Right hindlimb (tissue), 1 donor: ENCODE measurements at places on chromosomes 12 and 14.

GRCh38 chr12:581746-582145, 81.5 kb downstream of the NINJ2 start:
- DNase-seq, result no peak

- no peak for DNase-seq
Measured at GRCh38 chr14:103742499-103743255, 27.1 kb downstream of the ZFYVE21 start.

DNA sequence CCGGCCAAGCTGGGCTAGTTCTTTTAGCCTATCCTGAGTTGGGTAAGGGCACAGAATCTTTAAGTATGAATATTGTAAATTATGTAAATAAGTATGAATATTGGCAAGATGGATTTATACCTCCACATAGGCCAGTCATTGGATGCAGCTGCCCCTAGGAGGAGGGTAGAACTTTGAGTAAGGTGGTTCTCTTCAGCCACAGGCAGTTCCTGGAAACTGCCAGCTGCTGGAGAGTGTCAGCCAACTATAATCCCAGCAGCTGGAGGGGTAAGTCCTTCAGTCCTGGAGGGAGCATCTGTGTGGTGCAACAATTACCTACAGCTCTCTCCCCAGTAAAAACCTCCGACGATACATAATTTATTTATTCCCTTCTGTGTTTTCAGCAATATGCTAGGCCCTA, 65.8 kb upstream of the TMPO start:
- DNase-seq, result peak; percentile 58

- no peak for DNase-seq
Measured at GRCh38 chr14:33578461-33579216, 372.2 kb downstream of the EGLN3 start.

DNA sequence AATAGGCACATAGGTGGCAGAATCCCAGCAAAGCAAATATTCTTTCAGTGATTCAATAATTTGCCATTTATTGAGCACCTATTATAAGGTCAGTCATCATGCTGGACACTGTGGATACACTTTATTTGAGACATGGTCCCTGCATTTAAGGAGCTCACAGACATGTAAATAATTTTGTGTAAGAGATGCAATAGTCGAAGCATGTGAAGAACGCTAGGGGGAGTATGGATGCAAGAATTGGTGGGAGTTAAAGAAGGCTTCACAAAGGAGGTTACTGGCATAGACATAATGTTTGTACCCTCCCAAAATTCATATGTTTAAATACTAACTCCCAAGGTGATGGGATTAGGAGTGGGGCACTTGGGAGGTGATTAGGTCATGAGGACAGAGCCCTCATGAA, 260.6 kb upstream of the GARIN6 start:
- no peak for DNase-seq

DNA sequence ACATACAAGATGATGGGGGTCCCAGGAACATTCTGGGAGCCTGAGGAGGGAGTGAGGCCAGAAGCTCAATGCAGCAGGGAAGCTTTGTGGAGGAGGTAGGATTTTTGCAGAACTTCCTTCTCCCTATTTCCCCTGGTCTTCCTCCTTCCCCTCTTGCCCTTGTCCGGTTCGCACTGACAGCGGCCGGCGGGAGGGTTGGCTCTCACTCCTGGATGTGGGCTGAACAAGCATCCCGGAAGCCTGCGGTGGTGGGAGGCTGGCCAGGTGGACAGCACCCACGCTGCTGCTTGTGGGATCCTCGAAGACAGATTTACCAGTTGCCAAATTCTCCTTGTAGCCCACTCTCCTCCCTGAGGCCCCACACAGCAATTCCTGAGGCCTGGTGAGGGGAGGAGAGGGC, 112.2 kb downstream of the KCNA5 start:
- DNase-seq, result no peak

- no peak for DNase-seq
Measured at GRCh38 chr12:101566318-101566717, 28.5 kb upstream of the MYBPC1 start.

GRCh38 chr14:105930572-105930971, 404.2 kb downstream of the TMEM121 start:
- DNase-seq, result no peak

DNA sequence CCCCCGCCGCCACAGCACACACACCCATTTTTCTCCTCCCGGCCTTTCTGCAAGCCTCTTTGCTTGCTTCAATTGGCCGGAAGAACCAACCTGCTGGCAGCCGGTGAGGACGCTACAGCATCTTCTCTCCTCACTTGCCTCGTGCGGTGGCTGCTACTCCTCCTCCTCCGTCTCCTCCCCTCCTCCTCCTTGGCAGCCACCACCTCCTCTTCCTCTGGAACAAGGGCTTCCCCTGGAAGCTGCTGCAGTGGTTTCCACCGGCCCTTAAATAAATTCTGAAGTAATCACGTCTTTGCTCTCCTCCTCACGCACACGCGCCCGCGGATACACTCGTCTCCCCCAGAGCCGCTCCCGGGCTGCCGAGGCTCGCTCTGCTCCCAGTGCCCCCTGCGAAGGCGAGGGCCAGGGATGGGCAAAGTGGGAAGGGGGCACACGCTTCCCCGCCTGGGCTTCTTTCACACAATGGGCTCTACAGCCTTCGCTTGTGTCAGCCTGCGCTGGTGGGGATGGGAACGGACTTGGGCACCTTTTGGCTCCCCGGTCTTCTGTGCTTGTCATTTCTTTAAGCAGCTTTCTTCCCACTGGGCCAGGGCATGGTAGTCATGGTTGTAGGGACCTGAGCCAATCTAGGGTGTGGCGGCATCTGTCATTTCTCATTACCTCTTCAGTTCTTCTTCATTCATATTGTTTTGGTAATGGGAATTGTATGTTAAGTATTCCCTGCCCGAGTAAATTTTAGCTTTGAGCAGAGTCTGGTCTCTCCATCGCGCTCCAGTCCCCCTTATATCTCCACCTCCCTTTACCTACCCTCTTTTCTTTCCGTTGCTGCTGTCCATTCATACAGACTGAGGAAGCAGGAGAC, at the start of gene PPFIA2:
Gene PPFIA2 (minus strand): TSS at position 161 of the 862 bp plus-strand sequence.
- DNase-seq, result peak; percentile 71

DNA sequence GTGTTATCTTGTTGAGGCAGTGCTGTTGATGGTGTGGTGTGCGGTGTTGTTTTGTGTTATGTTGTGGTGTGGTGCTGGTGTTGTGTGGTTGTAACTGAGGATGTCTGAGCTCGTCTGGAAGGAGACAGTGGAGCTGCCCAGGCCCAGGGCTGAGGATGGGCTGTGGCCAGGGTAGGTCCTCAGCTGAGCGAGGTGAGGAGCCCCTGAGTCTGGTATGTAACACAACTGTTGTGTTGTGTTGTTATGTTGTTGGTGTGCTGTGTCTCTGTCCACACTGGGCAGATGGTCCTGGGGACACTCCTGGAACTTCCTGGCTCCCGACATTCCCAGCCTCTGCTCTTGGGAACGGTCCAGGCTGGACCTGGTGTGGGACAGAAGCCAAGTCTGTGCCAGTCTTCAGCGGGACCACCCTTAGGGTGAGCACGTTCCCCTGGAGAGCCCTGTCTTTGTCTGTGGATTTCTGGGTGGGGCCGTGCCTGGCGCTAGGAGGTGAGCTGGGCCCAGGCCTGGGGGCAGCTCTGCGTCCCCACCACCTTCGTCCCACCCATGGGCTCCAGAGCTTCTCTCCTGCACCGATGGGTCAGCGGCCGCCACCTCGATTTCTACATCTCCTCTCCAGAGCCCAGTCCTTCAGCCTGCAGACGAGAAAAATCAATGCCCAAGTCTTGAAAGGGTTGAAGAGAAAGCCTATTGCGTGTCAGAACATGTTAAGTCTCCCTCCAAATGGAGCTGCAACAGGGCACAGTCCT, 27.4 kb upstream of the SFSWAP start:
- DNase-seq, result no peak

DNA sequence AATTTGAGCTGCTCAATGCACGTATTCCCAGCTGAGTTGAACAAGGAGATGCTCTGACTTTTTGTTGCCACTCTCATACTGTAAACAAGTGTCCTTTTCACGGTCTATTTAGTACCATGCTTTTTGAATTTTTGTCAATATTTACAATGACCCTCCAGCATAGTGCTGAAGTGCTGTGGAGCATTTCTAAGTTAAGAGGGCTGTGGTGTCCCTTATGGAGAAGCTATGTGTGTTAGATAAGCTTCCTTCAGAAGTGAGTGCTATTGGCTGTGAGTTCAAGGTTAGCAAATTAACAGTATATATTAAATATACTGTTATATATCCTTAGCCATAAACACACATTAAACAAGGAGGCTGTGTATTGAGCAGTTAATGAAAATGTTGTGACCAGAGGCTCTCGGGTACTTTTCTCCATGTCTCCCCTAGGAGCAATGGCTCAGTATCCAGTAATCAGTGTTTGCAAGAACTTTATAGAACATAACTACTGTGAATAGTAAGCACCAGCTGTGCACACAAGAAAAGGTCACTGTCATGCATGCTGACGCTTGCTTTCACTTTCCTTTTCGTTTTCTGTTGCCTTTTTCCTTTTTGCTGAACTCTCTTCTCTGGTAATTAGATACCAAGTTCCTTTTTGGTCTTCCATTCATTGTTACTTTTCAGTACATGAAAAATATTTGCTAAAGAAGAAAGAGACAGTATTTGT, 187.2 kb upstream of the NEDD1 start:
- no peak for DNase-seq

GRCh38 chr14:29166507-29166906, 399.9 kb downstream of the FOXG1 start:
- no peak for DNase-seq

- DNase-seq, result no peak
Measured at GRCh38 chr14:69259168-69259526, 811 bp upstream of the GALNT16 start.

GRCh38 chr12:13661005-13661887, 320.2 kb downstream of the GRIN2B start:
- peak; percentile 71 for DNase-seq

- no peak for DNase-seq
Measured at GRCh38 chr12:41621291-41621690, 433.2 kb downstream of the PDZRN4 start.

- DNase-seq, result peak; percentile 60
Measured at GRCh38 chr12:20549108-20549719, 145.9 kb upstream of the SLCO1C1 start.

- no peak for DNase-seq
Measured at GRCh38 chr12:85562765-85563164, 273.4 kb downstream of the RASSF9 start.

DNA sequence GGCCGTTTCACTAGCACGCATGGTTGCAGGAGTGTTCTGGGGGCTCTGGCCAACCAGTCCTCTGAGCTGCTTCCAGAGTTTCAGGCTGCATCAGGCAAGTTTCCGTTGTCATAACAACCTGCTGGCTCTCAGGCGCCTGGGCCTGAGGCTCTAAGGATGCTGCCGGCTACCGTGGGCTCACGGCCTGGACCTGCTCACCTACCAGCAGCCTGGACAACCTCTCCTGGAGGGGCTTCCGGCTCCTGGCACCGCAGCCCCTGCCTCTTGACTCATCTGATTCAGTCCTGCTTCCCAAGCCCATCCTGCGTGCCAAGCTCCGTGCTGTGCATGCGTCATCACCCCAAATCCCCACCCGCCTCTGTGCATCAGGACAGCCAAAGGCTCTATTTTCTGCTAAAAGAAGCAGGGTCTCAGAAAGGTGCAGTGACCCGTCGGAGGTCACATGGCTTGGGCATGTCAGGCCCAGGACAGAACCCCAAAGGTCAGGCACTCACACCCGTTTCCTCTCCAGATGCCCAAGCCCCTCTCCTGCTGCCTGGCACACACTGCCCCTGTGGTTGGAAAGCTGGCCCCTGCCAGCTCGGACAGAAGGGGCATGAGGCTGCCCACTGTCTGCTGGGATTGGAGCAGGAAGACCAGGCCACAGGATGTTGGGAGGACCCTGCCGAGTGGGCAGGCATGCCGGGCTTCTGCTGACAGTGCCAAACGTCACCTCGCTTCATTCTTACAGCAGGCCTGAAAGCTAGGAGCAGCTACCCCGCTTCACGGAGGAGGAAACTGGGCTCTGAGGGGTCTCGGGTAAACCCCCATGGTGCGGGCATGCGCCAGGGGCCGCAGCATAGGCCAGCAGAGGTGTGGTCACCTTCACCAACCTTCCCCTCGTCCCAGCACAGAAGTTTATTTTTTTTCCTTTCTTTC, 5.7 kb downstream of the BEGAIN start:
- peak; percentile 18 for DNase-seq

- peak; percentile 95 for DNase-seq
Measured at GRCh38 chr12:103929046-103929783, 995 bp upstream of the HSP90B1 start.

GRCh38 chr12:86710109-86710508, 453.9 kb upstream of the MGAT4C start:
- no peak for DNase-seq

GRCh38 chr12:15208140-15208539, 13.1 kb downstream of the RERG start:
- DNase-seq, result no peak

GRCh38 chr12:79156846-79157463, 292.4 kb downstream of the SYT1 start:
- DNase-seq, result no peak

GRCh38 chr14:100292776-100293461, 13.3 kb downstream of the SLC25A29 start:
- peak; percentile 26 for DNase-seq

DNA sequence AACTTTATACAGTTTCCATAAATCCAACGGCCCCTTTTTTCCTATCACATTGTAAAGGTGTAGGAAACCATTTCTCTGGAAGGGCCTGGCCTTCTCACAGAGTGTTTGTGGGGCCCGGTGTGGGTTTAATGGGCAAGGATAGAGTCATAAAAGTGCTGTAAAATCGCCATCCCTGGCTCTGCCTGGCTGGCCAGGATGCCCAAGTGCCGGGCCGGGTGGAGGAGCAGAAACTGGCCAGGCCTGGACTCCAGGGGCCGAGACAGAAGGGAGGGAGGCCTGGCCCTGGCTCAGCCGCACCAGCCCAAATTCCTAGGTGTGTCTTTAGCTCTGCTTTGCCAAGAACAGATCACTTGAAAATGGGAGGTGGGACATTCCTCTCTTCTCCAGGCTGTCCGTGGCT, 77.1 kb upstream of the DICER1 start:
- DNase-seq, result no peak

GRCh38 chr14:69848903-69849391, 30.3 kb upstream of the SMOC1 start:
- no peak for DNase-seq

DNA sequence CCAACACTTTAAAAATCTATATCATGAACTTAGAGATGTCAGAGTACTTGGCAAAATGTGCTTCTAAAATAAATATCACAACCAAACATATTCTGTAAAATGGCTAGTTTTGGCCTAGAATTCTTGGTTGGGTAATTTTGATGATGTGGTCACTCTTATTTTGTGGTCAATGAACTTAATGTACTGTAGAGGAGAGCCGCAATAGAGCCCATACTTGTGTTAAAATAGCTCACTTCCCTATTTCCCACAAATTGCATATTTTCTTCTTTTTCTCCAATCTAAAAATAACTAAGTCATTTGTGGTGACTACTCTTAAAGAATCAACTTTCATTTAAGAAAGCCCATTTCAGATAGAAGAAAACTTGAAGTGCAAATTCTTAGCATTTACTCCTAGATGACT, 619.4 kb downstream of the CCER1 start:
- DNase-seq, result no peak

DNA sequence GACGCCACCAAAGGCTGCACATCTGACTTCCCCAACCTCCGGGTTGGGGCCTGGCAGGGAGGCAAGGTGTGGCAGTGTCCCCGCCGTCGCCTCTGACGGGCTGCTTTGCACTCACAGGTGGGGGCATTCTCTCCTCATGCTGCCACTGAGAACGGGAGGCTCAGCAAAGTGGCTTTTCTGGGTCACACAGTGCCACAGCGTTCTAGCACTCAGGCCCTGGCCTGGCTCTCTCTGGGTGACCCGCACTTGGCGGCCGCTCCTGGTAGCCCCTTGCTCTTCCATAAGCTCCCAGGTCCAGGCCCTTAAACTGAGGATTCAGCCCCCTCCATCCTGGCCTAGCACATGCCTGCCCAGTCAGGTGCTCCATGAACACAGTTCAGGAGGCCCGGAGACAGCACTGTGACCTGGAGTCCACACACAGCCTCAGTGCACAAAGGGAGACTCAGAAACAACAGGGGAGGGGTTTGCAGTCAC, 25.2 kb downstream of the SERPINA1 start:
- no peak for DNase-seq
